ENCODE measurements at places on chromosomes 5 and 9.

DNA sequence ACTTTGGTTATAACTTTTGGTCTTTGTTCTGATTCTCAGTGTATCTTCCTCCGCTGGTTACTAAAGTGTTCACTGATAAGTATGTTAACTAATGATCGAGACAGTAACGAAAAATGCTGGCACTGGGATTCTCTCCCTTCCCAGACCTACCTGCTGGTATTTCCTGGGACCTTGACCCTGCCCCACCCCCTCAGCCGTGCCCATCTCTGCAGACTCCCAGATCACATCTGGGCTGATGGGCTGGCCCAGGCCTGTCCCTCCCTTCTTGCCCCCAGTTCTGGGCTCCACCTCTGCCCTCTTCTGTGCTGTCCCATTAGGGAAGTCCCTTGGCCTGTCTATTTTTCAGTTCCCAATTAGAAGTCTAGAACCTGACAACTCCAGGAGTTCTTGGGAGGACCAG, 46.9 kb downstream of the NEURL1B start:
- DNase-seq: no peak

DNA sequence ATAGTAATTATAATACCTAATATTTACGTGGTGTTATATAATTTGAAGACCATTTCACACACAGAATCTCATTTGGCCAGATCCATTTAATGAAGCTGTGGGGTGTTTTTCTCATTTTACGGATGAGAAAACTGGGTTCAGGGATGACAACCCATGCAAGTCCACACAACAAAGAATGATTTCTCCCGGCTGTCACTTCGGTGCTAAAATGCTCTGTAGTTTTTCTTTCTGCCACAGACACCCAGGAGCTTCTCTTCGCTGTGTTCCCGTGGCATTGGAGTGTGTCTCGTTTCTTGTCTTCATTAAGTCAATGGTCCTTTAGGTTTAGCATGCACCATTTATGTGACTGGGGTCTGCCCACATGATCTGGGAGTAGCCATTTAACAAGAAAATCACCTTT, 308.5 kb downstream of the ENC1 start:
- DNase-seq: no peak

- no peak for DNase-seq
Measured at GRCh38 chr9:108035487-108035886, 545.9 kb upstream of the KLF4 start.

- DNase-seq: no peak
Measured at GRCh38 chr9:132283165-132283564, 71.6 kb downstream of the SETX start.

DNA sequence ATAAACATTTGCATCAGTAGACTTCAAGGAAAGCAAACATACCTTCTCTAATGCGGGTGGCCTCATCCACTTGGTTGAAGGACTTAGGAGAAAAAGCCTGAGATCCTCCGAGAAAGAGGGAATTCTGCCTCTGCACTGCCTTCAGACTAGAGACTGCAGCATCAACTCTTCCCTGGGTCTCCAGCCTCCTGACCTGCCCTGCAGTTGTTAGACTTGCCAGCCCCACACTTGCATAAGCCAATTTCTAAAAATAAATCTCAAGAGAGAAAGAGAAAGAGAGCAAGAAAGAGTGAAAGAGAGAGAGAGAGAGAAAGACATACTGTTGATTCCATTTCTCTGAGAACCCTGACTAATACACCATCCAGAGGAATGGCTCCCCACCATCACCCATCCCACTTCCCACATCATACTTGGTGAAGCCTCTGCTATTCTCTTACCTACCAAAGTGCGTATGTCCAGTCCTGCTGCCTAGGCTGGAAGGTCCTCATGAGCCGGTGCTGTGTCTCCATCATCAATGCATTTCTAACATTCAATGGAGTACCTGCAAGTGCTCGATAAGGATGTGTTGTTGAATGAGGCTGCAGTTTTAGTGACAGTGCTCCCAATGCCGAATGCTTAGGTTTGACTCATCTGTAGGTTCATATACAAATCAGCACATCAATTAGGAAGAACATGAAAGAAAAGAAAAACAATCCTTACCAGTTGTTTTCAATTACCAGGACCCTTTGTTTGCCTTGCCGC, 35.1 kb downstream of the ZNF622 start:
- DNase-seq: no peak

DNA sequence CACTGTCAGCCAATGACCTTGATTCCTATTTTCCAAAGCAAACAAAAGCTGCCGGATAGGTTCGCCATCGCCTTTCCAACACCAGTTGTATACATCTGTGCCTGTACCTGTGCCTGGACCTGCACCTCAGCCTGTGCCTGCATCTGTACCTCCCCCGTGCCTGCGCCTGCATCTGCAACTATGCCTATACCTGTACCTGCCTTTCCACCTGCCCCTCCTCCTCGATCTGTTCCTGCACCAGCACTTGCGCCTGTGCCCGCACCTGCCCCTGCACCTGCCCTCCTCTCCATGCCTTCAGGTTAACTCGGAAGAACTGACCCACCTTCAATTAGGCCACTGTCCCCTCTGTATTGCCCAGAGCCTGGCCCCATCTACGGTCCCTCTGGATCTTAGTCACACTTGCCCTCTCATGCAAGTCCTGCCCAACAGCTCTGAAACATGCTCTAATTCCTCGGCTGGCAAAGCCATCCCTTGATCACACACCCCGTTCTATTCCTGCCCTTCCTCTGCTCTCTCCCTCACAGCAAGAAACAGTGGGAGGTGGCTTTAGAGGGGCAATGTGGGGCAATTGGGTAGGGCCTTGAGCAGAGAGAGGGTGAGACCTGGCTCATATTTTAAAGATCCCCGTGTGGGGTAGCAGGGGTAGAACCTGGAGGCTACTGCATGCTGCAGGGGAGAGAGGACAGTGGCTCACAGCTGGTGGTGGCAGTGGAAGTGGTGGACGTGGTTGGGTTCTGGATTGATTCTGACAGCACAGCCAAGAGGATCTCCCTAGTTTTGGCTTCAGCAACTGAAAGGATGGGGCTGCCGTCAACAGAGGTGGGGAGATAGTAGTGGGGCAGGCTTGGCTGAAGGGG, 59.6 kb upstream of the PHYKPL start:
- no peak for DNase-seq

DNA sequence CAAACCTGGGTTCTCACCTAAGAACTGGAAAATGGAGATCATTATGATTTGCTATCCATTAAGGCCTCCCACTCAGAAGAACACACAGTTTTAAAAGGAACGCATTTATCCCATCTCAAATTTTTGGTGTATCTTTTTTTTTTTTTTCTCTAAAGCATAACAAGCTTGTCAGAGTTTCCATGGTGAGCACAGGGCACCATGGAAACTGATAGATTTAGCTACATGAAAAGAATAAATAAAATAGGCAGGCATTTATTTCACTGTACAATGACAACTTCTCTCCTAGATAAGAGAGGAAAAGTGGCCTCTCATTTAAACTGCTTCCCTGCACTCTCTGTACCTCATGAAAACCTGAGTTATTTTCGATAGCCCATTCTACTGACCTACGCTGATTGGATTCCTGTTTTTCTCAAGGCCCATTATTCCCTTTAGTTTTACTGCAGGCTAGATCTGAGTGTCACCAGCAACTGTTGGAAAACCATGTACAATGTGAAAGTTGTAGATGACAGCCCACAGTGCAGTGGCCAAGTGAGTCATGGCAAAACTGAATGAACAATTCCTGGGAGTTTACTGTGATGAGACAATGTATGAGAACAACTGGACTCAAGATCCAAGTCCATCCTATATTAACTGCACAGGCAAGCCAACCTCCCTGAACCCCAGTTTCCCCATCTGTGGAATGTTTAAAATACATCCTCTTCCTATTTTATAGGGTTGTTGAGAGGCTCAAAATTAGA, 4.3 kb upstream of the GDA start:
- no peak for DNase-seq

DNA sequence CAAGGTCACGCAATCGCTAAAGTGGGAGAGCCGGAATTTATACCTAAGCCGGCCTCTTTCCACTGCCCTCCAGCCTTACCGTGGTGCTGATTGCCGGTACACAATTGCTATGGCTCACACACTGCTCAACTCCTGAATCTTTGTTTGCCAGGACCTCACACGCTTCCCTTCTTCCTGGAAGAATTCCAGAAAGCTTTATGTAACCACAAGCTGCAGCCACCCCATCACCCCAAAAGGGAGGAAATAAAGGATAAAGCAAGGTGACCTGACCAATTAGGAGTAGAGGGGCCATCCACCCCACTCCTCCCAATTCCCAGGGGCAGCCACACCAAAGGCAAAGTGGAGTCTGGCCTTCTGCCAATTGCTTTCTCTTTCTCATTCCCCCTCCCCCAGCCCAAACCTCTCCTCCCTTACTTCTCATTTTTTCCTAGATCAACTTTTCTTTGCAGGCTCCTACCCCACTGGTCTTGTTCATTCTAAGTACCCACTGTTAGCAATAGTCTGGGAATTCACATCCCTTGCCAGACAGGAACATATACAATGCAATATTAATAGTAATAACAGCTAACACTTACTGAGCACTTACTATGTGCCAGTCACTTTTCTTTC, 18.0 kb upstream of the CDC23 start:
- no peak for DNase-seq

DNA sequence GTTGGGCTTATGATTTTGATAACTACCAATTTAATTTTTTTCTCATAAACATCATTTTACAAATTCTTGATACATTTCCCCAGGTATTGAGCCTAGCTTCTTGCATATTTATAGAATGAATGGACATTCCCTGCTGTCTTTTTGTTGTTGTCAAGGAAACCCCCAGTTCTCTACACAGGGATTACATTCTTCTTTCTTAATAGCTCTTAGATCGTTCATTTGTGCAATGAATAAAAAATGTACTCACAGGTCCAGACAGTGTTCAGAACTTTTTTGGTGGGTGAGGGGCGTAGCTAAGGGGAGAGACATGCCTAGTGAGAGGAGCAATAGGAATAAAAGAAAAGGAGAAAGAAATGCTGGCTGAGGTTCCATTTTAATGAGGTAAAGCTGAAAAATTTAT, 58.6 kb downstream of the VCAN start:
- DNase-seq: no peak

DNA sequence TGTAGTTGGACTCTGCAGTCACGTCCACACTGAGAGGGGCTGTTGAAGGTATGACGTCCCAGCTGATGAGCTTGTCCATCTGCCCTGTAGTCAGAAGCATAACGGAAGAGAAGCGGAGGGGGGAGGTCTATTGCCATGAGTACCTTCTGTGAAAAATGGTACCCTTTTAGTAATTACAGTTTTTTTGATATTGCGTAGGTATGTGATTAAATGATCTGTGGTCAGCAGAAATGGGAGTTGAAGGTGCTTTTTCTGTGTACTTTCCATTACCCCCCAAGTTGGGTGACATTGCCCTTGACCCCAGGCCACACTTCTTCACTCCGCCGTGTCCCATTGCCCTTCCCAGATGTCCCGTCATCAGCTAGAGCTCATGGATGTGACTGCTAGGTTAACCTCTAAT, 45.9 kb downstream of the SNX30 start:
- no peak for DNase-seq

- DNase-seq: no peak
Measured at GRCh38 chr9:123350590-123351310, 5.2 kb upstream of the CRB2 start.

DNA sequence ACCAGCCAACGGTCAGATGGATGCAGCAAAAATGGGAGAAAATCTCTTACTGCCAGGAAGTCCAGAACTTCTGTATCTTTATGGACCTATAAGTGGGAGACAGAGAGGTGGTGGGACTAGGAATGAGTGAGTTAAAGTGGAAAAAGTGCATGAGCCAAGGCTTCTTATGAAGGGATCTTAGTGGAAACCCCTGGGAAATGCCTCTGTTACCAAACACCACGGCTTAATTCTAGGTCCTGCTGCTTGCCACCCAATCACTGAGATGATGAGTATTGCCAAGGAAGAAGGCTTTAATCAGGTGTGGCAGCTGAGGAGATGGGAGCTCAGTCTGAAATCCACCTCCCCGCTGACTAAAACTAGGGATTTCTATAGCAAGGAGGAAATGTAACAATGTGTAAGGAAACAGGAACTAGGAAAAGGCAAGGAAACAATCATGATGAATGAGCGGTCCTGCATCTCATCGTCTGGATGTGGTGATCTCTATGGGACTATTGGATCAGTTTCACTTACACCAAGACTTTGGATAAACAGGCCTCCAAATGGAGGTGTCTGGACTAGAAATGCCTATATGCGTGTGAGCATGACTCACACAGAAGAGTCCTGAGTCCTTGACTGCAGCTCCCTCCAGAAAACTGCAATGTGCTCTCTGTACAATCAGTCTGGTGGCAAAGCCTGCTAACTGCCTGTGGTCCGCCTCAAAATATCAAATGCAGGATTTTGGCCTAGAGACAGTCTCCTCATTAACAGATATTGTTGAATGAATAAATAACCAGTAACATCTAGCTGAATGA, 98.2 kb upstream of the PRR16 start:
- no peak for DNase-seq

DNA sequence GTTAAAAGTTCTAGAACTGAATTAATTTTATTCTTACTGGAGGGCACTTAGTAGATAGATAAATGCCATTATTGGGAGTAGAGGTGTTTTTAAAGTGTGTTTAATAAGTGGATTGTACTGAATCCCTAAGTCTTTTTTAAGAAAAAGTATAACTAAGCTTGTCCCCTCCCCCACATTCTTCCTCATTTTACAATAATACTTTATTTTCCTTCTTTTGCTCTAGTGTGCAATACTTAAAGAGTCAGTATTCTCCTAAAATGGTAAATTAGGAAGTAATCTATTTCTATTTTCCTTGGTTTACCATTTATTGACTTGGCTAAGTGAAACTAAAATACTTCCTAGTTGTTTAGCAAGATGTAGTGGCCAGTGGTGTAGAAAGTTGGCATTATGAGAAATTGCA, 11.6 kb downstream of the UBLCP1 start:
- no peak for DNase-seq

DNA sequence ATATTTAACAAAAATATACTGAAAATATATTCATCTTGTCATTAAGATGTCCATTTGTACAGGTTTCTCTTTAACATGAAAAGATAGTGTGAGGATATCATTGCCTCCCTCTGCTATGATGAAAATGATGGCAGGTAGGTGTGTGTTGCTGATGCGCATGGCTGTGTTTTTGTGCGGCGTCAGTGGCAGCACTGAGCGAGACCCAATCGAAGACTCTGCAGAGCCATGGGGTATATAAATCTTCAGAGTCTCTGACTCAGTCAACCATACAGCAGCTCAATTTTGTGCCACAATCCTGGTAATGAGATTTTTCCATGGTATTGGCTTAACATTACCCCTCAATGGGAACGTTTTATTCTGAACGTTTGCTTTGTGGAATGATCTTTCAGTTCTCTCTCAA, 153.5 kb upstream of the IQGAP2 start:
- no peak for DNase-seq

GRCh38 chr5:150286820-150287219, 2.8 kb downstream of the CAMK2A start:
- DNase-seq: no peak

DNA sequence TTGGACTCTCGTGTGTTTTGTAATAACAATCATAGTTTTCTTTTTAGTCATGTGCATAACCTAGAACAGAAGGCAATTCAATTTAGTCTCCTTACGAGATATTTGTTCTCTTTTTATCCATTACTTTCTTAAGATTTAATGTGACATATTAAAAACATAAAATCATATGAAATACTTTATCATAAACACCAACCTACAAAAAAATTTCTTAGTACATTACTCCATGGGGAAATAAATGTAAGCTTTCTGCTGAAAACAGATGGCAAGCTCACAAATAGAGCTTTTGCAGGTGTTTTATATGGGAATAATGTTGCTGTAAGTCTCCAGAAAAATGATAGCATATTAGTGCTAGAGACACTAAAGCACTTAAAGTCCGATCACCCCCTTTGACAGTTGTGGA, 1035.2 kb upstream of the ARRDC3 start:
- DNase-seq: no peak

GRCh38 chr9:121725008-121725775, 73.8 kb downstream of the DAB2IP start:
- no peak for DNase-seq

GRCh38 chr5:73615085-73615484, 10.9 kb upstream of the ARHGEF28 start:
- DNase-seq: no peak

Measured in RCC 7860 (cell line).